Foreskin melanocyte (primary cell): ENCODE measurements at places on chromosomes 4 and X.

DNA sequence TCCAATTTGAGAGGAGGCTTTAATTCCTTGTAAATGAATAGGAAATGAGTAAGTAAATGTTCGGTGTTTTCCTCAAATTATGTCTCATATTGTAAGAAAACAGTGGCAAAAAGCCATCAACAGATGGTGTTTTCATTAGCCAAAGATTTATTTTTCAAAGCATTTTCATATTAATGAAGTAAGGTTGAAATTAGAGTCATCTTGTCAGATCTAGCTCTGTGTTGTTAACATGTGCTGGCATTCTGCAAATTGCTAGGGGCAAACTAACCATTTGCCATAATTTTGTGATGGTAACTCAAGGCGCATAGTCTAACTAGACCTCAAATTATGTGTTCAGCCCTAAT lies 24.7 kb downstream of the MID2 start:
- no peak for DNase-seq

GRCh38 chr4:105992641-105993305 lies 97.5 kb downstream of the NPNT start:
- DNase-seq, result no peak

GRCh38 chr4:158208963-158209640 lies 1.2 kb upstream of the TMEM144 start:
- no peak for DNase-seq

GRCh38 chrX:38891641-38892413 lies 90.6 kb downstream of the MID1IP1 start:
- DNase-seq, result no peak

- DNase-seq, result no peak
These were observed 35.0 kb upstream of the GK start for GRCh38 chrX:30618160-30618765.
